CD4-positive, alpha-beta T cell (primary cell): ENCODE measurements at places on chromosomes 13 and 19. TPM values are rescaled to one million over a fixed set of nuclear protein-coding genes. Genes with fewer than 3 reads are reported as not detected.

DNA sequence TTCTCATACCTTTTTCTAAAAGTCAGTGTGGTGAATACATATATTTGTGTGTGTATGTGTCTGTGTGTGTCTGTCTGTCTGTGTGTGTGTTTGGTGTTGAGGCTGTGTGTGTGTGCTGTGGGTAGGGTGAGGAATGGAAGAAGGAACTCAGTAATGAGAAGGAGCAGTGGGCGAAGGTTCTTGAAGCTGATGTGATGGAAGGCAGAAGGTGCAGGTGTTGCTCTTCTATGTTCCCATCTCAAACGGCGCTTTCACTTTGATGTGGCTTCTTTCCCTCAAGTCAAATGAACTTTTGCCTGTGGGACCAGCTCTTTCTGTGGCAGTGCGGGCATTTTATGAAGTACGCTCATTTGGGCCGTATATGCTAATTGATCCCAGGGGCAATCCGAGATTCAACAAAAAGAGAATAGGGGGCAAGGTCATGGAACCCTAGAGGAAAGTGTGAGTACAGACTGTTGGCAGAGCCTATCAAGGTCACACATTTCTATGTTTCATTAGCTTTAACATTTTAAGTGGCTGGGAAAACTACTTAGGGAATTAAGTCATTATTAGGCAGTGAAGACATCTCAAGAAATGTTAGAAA lies 15.2 kb downstream of the BIVM start:
- H3K27ac ChIP-seq: no peak overlapping the region
- H3K4me1 ChIP-seq: no peaks in the 10 kb centered on the region
- no peak for DNase-seq

DNA sequence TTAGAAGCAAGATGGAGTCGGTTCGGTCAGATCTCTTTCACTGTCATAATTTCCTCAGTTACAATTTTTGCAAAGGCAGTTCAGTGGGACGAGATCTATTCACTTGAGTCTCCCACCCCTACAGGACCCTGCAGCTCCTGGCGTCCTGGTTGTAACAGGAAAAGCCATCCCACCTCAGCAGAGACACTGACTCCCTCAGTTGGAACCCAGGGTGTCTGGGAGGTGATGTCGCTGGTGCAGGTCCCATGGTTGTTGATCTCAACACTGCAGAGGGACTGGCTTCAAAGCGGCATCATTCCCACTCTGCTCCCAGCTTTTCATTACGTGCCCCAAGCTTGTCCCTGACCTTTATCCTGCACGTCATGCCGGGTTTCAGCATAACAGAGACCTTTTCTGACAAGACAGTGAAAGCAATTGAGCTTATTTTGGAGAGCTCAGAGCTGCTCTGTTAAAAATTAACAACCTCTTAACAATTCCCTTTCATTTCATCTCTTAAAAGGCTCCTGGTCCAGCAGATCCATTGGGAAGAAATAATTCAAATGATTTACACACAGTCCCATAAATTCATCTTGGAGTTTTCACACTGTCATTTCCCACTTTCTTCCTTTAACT lies 17.6 kb upstream of the COG3 start:
- H3K36me3 ChIP-seq: no peaks in the 10 kb centered on the region
- no peak overlapping the region for H3K27ac ChIP-seq
- H3K4me3 ChIP-seq: no peak overlapping the region
- no peak for DNase-seq
- no peaks in the 10 kb centered on the region for H3K27me3 ChIP-seq

- H3K27ac ChIP-seq: no peak overlapping the region
- peaks cover 7% of the 10 kb centered on the region for H3K36me3 ChIP-seq
- no peak overlapping the region for H3K4me3 ChIP-seq
- no peak for DNase-seq
Measured at GRCh38 chr19:1244693-1245451, 3.3 kb downstream of the ATP5F1D start.

DNA sequence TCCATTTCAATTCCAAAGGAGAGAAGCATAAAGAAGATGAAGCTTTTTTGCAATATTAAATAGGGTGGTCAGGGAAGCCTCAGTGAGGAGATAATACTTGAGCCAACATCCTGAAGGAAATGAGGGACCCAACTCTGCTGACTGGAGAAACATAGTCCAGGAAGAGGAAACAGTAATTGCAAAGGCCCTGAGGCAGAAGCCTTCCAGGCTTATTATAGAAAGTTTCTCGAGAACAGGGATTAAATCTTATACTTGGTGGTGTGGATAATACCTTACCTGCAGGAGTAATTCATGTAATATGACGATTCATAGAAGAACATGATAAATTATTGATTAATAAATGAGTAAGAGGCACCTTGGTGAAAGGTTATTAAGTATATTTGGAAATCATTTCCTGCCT lies 1.0 kb upstream of the RFC3 start:
- H3K4me1 ChIP-seq: peaks cover 9% of the 10 kb centered on the region
- no peaks in the 10 kb centered on the region for H3K27me3 ChIP-seq
- no peak overlapping the region for H3K27ac ChIP-seq
- no peak overlapping the region for H3K4me3 ChIP-seq

DNA sequence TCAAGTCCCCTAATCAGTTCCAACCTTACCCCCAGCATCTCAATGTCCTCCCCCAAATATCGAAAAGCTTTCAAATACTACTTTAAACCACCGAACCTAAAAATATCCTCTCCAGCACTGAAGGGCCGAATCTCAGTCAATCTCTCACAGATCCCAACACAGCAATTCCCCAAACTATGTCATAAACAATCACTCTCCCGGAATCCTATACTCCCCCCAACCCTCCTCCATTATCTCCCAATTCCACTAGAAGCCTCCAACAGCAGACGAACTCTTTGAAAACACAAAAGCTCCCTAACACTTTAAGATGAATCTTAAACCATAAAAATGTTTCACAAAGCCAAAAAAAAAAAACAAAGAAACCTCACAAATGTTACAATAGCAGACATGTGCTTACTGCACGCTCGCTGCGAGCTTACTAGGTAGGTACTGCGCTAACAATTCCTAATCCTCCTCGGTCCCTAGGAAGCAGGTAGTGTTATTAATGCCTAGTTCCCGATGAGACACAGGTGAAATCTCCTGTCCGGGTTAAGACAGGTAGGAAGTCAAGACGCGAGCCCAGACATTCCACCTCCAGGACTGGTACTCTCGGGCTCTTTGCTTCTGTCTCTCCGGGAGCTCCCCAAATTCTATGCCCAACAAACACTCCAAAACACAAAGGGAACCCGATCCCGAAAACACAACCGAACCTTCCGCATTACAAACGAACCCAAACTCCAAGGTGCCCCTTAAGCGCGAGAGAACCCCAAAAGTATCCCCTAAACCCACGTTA lies 14.2 kb downstream of the FBXO46 start:
- H3K27ac ChIP-seq: peak overlapping the region; percentile 80
- DNase-seq: peak; percentile 55
- H3K4me3 ChIP-seq: peak overlapping the region; percentile 78
- H3K27me3 ChIP-seq: no peaks in the 10 kb centered on the region
- H3K36me3 ChIP-seq: peaks cover 29% of the 10 kb centered on the region

- H3K4me1 ChIP-seq: peaks cover 18% of the 10 kb centered on the region
- no peak for DNase-seq
- peaks cover 68% of the 10 kb centered on the region for H3K36me3 ChIP-seq
- H3K27me3 ChIP-seq: no peaks in the 10 kb centered on the region
- no peak overlapping the region for H3K4me3 ChIP-seq
- no peak overlapping the region for H3K27ac ChIP-seq
Measured at GRCh38 chr19:5587661-5588060, 19.9 kb upstream of the TINCR start.

DNA sequence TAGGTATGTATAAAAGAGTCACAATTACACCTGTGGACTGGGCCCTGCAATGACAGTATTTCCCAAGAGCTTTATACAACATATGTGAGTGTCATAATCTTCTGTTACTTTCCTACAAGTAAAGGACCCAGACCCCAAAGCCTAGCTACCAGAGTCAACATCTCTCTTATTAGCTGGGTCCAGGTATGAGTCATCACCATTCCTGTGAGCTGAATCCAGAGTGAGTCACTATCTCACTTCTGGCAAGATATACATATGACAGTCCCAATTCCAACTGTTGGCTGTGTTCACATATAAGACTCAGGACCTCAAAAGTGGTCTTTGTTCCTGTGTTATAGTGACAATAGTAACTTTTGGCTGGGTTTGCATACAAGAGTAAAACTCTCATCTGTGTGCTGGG lies 46.7 kb downstream of the ZNF729 start:
- H3K4me1 ChIP-seq: no peaks in the 10 kb centered on the region
- no peak overlapping the region for H3K27ac ChIP-seq
- DNase-seq: no peak
- no peaks in the 10 kb centered on the region for H3K36me3 ChIP-seq
- H3K4me3 ChIP-seq: no peak overlapping the region
- no peaks in the 10 kb centered on the region for H3K27me3 ChIP-seq

GRCh38 chr19:21045028-21045427 lies 24.6 kb downstream of the ZNF430 start:
- DNase-seq: no peak
- H3K36me3 ChIP-seq: peaks cover 68% of the 10 kb centered on the region
- H3K27me3 ChIP-seq: no peaks in the 10 kb centered on the region
- no peaks in the 10 kb centered on the region for H3K4me1 ChIP-seq
- no peak overlapping the region for H3K27ac ChIP-seq
- no peak overlapping the region for H3K4me3 ChIP-seq

GRCh38 chr19:44575116-44575700 lies 38.2 kb upstream of the IGSF23 start:
- H3K27ac ChIP-seq: no peak overlapping the region
- H3K4me1 ChIP-seq: no peaks in the 10 kb centered on the region
- H3K27me3 ChIP-seq: no peaks in the 10 kb centered on the region
- H3K36me3 ChIP-seq: no peaks in the 10 kb centered on the region

DNA sequence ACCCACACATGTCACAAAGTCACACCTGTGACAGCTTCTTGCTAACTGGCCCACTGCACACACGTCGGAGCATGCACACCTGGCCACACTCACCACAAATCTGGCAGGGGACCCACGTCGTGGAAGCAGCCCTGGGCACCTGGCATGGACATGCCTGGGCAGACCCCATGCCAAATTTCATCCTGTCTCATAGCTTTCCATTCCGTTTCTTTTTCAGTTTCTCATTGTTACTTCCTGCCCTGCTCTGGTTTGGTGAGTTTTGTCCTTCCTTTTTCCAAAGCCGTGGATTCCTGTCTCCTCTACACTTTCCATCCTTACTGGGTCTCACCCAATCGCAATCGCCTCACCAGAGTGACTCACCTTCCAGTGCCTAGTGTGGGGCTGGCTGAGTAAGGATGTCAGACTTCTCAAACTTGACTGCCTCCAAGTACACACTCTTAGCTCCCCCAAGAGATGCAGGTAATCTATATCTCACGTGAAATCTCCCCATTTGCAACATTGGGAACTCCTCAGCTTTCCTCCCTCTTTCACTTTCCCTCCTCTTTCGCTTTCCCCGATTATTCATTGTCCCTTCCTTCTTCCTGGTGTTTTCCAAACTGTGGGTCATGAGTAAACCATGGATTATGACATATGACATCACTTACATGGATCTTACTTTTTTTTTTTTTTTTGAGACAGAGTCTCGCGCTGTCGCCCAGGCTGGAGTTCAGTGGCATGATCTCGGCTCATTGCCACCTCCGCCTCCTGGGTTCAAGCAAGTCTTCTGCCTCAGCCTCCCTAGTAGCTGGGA lies 1.6 kb upstream of the BBC3 start:
- no peaks in the 10 kb centered on the region for H3K27me3 ChIP-seq
- no peak for DNase-seq
- H3K4me3 ChIP-seq: no peak overlapping the region
- no peak overlapping the region for H3K27ac ChIP-seq
- peaks cover 43% of the 10 kb centered on the region for H3K4me1 ChIP-seq

GRCh38 chr19:47781590-47782262 lies 3.2 kb downstream of the SELENOW start:
- H3K27me3 ChIP-seq: no peaks in the 10 kb centered on the region
- peaks cover 34% of the 10 kb centered on the region for H3K4me1 ChIP-seq
- peaks cover 25% of the 10 kb centered on the region for H3K36me3 ChIP-seq
- DNase-seq: no peak
- H3K27ac ChIP-seq: no peak overlapping the region
- no peak overlapping the region for H3K4me3 ChIP-seq

DNA sequence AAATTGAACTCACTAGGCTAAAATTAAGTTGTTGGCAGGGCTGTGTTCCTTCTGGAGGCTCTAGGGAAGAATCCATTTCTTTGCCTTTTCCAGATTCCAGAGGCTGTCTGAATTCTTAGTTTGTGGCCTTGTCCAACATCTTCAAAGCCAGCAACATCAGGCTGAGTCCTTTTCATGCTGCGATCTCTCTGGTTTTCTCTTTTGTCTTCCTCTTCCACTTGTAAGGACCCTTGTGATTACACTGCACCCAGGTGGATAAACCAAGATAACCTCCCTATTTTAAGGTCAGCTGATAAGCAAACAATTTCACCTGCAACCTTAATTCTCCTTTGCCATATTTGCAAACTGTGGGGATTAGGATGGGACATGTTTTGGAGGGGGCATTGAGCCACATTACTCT lies 11.5 kb downstream of the UTP14C start:
- no peaks in the 10 kb centered on the region for H3K36me3 ChIP-seq
- H3K4me3 ChIP-seq: no peak overlapping the region
- no peaks in the 10 kb centered on the region for H3K27me3 ChIP-seq
- no peaks in the 10 kb centered on the region for H3K4me1 ChIP-seq

- no peak for DNase-seq
- H3K27me3 ChIP-seq: no peaks in the 10 kb centered on the region
- H3K4me1 ChIP-seq: no peaks in the 10 kb centered on the region
- no peaks in the 10 kb centered on the region for H3K36me3 ChIP-seq
- no peak overlapping the region for H3K27ac ChIP-seq
- no peak overlapping the region for H3K4me3 ChIP-seq
Measured at GRCh38 chr13:28412981-28413380, 81.9 kb downstream of the FLT1 start.

APLP1 gene
- not detected for total RNA-seq

ZNF582 gene
- 1.8 TPM for total RNA-seq

ZNF320 gene
- total RNA-seq: 7.4 TPM

VSTM1 gene
- total RNA-seq: not detected
